ENCODE measurements at places on chromosomes 12 and 14. TPM values are rescaled to one million over a fixed set of nuclear protein-coding genes. Genes with fewer than 3 reads are reported as not detected.

- DNase-seq: no peak
These were observed 77.6 kb upstream of the DACT1 start for GRCh38 chr14:58560208-58560607.

- DNase-seq: no peak
These were observed 39.6 kb downstream of the SUSD6 start for GRCh38 chr14:69650948-69651369.

The PPP1R36 gene
- polyA plus RNA-seq: 1.3 TPM

The KRT77 gene
- not detected for polyA plus RNA-seq

GRCh38 chr12:988646-989045, 2.4 kb upstream of the ERC1 start:
- DNase-seq: no peak

- no peak for DNase-seq
These were observed 1.8 kb downstream of the FBXL14 start for GRCh38 chr12:1592444-1593173.

DNA sequence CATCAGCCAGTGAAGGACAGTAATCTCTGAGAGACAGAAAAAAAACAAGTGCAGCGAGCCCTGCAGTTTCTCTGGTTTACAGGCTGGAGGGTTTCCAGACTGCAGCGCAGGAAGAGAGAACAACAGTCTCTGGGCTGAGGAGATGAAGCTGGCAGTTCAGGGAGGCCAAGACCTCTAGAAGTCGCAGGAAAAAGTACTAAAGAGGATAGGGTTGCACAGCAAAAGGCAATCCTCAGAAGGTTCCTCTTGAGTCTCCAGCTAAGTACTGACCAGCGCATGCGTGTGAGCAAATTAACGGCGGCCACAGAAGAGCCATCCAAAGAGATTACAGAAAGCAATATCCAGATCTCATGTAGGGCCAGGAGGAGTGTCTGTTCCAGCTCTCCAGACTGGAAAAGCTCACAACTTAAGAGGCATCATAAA, 12.2 kb upstream of the CCDC60 start:
- DNase-seq: no peak

DNA sequence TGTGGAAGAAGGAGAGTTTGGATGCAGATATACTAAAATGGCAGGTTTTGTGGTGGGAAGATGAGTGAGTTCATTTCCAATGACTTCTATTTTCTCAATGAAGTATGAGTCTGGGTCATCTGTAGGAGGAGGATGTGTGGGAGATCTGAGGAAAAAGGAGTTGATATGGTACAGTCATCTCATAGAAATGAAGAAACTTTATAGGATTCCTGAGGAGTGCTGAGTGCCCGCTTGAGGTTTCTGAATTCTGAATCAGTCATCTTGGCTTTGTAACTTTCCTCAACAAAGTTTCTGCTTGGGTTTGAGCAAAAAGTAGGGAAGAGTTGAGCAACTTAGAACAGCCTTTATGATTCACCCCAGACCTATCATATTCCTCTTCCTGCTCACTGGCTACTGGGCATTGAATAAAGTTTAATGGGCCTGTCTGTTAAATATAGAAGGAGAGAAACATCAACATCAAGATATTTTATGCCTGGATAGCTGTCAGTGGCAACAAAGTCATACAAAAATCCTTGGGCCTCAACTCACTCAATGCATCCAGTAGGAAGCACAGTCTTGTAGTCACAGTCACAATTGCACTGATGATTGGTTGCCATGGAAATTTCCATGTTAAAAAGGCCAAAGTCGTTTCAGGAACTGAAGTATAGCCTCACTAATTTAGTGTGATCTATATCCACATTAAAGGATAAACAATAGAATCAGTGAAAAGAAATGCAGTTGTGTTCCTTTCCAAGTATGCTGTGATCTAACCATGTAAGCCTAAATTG, 284.7 kb downstream of the DUSP6 start:
- no peak for DNase-seq

The RNASE7 gene
- polyA plus RNA-seq: 0.86 TPM

DNA sequence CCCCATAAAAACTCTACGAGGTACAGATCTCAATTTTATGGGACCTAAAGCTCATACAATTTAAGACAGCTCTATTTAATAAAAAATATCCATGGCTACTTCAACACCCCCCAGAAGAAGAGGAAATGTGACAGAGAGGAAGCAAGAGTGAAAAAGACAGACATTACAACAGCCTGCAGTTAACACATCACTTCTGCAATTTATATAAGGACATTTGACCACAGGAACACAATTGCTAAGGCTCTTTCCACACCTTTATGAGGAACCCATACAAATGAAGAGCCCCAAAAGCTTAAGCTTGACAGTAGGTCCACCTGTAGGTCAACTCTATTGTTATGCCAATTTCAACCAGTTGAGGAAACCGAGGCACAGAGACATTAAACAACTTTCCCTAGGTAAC, 5.6 kb downstream of the OR10P1 start:
- DNase-seq: no peak

DNA sequence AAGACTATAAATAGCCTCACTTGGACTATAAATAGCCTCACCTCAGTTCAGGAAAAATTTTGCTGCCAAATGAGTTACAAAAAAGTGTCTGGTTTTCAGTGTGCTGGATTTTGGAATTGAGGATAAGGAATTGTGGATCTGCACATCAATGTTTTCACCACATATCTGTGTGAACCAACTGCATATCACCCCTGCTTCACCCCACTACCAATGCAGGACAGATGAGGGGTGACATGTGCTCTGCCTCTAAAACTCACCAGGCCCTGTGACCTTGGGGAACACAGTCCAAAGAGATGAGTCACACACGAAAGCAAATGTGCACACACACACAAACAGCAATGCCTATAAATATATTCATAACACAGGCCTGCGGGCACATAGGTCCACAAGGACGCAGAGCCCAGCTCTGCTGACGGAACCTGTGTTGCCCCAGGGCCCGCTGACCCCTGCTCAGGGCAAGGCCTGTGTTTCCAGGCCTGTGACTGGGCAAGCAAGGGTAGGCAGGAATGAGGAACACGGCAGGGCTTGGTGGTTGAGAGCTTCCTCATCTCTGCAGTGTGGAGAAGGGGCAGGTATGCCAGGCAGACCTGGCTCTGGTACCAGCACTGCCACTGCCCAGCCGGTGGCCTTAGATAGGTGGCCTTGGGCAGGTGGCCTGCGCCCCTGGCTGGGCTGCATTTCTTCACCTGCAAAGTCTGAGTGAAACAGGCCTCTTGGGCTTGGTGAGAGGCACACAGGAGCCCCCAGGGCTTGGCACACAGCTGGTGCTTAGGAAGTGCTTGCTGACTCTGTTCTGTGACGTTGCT, 82.4 kb downstream of the ARL6IP4 start:
- DNase-seq: no peak

GRCh38 chr12:120720234-120720986, 5.2 kb upstream of the ACADS start:
- DNase-seq: no peak

The SIX1 gene
- polyA plus RNA-seq: 9.1 TPM

The SCNN1A gene
- 72.2 TPM for polyA plus RNA-seq

DNA sequence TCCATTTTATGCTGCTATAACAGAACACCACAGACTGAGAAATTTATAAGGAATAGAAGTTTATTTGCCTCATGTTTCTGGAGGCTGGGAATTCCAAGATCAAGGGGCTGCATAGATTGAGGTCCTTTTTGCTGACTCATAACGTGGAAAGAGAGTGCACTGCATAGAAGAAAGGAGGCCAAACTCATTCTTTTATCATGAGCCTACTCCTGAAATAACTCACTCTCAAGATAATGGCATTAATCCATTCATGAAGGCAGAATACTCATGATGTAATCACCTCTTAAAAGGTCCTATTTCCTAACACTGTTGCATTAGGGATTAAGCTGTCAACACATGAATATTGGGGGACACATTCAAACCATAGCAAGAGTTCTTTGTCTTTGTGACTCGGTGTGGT, 60.0 kb upstream of the FBXO33 start:
- no peak for DNase-seq

GRCh38 chr12:10171973-10172728, at the start of gene OLR1:
Gene OLR1 (minus strand): TSS chr12:10172132. CDS start chr12:10172077, 55 bp downstream.
- no peak for DNase-seq

The DAO gene
- polyA plus RNA-seq: 1.3 TPM

The ANKRD33 gene
- 0.21 TPM for polyA plus RNA-seq

- DNase-seq: no peak
These were observed 17.2 kb upstream of the ARID4A start for GRCh38 chr14:58280954-58281787.

DNA sequence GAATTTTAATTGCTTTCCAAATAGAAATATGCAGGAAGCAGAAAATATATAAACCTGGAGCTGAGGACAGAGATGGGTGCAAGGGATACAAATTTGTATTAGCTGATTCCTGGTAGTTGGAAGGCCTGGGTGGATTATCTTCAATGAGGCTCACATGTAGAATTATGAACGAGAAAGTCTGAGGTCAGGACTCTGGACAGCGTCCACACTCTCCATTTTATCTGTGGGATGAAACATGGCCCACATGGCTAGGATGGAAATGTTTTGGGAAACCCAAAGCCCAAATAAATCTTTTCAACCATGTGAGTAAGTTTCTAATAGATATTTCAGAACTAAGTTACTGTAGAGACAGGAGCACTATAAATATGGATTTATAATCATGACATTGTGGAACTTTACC, 256.1 kb downstream of the APAF1 start:
- no peak for DNase-seq

DNA sequence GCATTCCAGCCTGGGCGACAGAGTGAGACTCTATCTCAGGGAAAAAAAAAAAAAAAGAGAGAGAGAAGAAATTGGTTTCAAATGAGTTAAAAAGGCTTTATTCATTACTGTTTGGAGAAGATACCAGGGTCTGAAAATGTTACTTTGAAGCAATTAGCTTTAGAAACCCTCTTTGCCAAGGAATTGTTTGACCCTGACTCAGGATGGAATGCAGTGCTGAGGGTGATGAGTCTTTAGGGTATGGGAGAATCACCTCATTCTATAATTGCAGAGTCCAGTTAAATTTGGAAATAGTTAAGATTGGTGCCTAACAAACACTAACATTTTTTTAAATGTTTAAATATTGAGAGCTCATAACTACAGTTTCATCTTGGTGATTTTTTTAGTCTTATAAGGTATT, 13.3 kb downstream of the RAP1B start:
- no peak for DNase-seq

- DNase-seq: no peak
These were observed 61.7 kb upstream of the RFLNA start for GRCh38 chr12:124233041-124233796.

The OR4K14 gene
- polyA plus RNA-seq: not detected

DNA sequence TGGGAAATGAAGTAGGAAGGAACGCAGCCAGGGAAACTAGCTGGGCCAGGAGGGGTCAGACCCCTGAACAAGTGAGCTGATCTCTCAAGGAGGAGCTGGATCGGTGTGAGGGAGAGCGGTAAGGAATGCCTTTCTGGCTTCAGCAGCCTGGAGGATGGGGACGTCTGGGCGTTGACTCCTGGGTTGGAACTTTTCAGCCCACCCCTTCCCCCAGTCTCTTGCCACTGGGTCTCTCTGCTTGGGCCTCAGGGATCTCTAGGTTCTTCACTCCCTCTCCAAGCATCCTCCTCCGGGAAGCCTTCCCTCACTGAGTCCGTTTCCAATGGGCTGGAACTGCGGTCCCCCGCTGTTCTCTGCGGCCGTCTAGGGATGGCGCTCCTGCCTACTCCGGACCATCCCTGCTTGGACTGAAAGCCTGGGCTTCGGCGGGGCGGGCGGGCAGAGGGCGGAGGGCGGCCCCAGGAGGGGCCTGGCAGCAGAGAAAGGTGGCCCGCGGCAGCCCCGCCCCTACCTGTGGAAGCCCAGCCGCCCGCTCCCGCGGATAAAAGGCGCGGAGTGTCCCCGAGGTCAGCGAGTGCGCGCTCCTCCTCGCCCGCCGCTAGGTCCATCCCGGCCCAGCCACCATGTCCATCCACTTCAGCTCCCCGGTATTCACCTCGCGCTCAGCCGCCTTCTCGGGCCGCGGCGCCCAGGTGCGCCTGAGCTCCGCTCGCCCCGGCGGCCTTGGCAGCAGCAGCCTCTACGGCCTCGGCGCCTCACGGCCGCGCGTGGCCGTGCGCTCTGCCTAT, at the start of gene KRT7:
TSS of gene KRT7 (plus strand) at position 570 of the 788 bp plus-strand sequence. CDS start at position 624, 54 bp downstream.
- DNase-seq: no peak

DNA sequence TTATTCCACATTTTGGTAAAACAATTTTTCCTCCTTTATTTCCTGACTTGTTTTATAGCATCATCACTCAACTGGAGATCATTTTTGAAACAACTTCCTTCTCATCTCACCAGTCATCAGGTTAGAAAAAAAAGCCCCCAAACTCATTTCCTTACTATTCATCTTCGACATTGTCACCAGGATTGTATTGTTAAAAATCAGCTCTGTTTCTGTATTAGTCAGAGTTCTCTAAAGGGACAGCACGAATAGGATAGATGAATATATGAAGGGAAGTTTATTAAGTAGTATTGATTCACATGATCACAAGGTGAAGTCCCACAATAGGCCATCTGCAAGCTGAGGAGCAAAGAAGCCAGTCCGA, 392.6 kb downstream of the FUT8 start:
- DNase-seq: no peak

The RILPL1 gene
- polyA plus RNA-seq: 16.7 TPM

DNA sequence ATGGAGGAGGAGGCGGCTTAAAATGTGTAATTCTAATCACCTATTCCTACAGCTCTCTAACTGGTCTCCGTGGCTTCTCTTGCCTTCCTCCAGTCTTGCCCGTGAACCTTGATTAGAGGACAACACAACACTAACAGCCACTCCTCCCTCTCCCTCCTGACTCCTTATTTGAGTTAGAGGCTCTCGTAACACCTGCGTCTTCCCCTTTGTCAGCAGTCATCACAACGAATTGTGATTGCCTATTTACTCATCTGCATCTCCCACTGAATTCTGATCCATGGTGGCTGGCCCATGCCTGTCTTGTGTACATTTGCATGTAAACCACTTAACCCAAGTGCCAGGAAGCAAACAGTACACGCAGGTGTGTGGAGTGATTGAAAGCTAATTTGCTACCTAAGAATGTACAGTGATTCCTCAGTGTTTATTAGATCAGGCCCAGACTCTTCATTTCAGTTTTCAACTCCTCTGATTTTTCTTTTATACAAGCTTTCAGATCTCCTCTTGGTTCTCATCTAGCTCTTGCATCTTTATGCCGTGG, 154.5 kb downstream of the MON2 start:
- DNase-seq: no peak
